ENCODE measurements at places on chromosomes 7 and 10.

DNA sequence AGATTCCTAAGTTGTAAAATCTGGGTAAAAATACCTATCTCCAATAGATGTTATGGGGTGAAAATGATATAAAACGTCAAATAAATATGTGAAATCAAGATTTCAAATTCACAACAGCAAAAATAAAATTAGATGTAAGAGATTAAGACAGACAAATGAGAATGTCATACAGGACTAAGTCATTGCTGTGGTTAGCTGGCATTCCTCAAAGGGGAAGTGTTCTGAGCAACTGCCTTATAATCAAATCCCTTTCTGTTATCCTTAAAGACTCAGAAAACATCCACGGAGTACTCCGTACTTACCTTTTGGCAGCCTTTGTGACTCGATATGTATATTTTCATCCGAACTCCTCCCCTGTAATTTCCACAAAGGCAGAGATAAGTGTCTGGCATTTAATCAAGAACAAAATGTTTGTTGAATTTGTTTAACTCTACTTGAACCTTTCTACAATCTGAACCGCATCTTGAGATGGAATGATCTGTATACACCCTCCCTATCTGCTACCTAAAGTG lies 559.6 kb downstream of the GATA3 start:
- no peak for DNase-seq

DNA sequence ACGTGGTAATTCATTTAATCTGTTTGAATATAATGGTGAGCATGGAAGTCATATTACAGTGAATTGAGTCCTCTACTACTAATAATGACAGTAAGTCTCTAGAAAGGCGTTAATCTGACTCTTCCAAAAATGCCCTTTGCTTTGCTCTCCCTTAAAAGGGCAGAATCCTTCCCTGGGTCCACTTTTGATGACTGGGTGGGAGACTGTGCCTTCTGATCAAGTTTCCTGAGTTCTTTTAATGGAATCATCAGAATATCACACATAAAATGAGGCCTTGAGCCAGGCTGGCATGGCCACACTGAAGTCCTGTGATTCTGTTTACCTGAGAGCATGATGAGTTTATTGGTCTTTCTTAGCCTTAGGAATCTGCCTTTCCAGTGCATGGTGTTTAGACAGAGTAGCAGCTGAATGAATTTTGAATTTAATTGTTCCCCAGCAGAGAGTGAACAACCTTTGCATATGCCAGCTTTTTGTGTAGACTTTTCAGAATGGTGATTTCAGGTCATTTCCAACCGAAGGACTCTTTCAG lies 33.3 kb downstream of the PAPSS2 start:
- no peak for DNase-seq

DNA sequence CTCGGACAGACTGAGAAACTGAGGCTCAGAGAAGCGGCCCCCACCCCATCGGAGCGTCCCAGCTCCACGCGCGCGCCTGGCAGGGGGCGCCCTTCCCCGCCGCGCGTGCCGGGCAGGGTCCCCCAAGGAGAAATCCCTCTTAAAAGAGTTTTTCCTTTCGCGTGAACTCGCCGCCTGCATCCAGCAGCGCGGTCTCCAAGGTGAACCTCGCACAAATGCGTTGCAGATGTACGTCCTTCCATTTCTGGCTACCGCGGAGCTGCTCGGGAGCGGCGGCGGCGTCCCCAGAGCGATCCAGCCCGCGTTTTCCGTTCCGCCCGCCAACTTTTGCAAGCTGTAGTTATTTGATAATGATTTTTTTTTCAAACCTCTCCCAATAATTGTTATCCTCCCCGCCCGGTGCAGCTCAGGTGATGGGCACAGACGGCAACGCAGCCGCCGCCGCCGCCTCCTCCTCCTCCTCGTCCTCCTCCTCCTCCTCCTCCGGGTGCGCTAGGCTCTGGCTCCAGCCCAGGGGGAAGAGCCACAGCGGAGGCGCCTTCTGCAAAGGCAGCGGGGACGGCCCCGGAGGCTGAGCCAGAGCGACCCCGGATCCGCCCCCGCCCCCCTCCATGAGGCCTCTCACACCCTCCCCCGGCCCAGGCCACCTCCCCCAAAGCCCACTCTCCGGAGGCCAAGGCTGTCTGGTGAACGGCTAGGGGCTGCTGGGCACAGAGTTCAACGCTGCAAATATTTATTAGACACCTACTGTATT lies 74.0 kb upstream of the CUX1 start:
- DNase-seq: peak; percentile 28

- DNase-seq: no peak
Measured at GRCh38 chr10:78905015-78905956, 163.5 kb upstream of the ZMIZ1 start.

GRCh38 chr10:63246356-63246755 lies 113.2 kb downstream of the NRBF2 start:
- no peak for DNase-seq

- no peak for DNase-seq
Measured at GRCh38 chr10:77673101-77673500, 35.5 kb upstream of the KCNMA1 start.

DNA sequence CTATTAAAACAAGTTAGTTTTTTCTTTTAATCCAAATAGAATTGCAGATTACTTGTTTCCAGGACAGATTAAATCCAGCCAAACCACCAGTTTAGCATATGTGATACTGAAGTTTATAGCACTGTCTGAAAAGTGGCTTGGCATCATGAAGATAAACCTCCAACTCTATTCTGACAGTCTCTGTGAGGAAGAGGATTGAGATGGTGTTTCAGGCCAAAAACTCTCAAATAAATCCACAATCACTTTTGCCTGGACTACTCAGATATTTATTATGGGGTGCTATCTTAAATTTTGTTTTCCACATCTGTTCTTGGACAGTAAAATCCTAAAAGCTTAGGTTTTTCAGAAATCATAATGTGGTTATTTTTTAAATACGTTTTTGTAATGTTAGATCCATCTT lies 161.7 kb upstream of the SEMA3C start:
- no peak for DNase-seq

DNA sequence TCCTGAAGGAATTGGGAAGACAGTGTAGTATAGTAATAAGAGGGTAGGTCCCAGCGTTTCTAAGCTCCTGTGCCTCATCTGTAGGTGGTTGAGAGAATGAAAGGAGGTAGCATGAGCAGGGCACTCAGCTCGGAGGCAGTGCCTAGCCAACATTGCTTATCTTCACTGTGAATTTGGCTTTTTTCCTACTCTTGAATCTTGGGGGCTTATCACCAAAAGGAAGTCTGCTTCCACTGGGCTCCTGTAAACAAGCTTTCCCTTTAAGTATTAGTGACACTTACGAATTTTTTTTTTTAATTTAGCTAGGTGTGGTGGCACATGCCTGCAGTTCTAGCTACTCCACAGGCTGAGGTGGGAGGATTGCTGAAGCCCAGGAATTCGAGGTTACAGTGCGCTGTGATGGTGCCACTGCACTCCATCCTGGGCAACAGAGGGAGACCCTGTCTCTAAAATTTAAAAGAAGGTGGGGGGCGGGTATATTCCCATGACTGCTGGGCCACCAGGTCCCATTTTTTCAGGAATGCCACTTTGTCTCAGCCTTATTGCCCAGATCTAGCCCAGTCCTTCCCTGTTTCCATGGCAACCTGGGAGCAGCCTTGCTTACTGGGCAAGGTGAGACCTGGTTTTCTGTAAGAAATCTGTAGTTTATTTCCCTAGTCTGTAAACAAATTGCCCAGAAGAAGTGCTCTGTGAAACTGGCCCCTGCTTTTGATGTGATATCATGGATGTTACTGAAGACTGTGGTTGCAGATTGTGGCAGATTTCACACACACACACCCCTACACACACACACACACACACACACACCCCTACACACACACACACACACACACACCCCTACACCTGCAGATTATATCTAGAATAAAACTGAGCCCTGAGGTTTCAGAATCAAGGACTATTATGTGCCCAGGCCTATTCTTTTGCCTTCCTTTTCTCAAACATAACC lies 19.4 kb downstream of the OGDH start:
- no peak for DNase-seq

GRCh38 chr7:92460109-92460508 lies 12.8 kb downstream of the GATAD1 start:
- no peak for DNase-seq

- DNase-seq: no peak
Measured at GRCh38 chr7:117856196-117856595, 17.0 kb downstream of the CTTNBP2 start.

DNA sequence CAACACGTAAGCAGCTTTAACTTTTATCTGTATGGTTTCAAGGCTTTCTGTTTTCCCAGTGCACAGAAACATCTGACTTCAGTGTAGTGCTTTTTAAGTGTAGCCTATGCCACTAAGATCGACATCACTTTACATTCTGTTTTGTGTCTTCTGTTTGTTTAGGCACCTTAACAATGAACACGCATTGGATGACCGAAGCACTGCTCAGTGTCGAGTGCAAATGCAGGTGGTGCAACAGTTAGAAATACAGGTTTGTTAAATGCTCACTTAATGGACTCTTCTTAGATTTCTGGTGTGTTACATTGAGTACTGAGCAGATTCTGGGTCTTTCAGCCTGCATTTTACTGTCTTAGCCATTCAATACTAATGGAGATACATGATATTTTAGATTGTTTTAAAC lies 237.4 kb downstream of the FOXP2 start:
- peak; percentile 33 for DNase-seq

- no peak for DNase-seq
Measured at GRCh38 chr7:129786825-129787563, 165.8 kb downstream of the UBE2H start.

DNA sequence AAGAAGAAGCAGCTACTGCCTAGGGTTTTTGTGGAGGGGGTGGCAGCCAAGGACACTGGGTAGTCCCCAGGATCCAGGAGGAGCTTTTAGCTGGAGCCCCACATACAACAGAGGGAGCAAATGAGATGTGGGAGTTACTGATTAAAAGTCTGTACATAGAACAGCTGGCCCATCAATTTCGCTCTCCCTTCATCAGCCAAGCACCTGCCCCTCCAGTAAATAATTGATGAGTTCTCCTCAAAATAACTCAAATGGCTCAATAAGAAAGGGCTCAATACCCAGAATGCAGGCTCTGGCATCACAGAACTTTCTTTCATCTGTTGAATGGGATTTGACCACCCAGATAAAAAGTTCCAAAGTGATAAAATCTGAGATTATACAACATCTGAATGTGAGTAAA lies 15.1 kb upstream of the WNT8B start:
- DNase-seq: no peak

- no peak for DNase-seq
Measured at GRCh38 chr7:140604760-140605159, 35.9 kb downstream of the DENND2A start.

DNA sequence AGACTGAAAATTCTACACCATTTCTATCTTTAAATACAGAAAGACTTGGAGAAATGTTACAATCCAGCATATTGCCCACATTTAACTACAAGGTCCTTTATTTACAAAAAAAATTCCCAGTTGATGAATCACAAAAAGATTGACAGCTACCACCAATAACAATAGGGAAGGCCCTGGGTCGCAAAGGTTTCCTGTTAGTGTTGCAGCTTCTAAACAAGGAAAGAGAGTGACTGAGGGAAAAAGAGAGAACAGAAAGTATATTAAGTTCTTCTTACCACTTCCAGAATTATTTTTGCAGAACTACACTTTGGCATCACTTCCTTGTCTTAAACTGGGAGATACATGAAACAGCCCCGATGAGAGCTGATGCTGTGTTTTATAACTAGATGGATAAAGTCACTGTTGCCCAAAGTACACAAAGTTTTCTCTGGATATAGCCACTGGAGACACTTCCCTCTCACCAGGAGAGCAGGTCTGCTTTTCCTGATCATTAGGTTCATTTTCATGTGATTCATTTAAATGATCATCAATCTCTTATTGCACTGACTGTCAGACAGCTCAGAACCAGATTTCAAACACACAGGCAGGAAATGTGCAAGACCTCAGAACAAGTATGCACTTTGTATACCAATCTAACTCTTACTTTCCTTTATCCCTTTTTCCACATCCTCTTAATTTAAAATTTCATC lies 57.0 kb downstream of the SHTN1 start:
- no peak for DNase-seq

DNA sequence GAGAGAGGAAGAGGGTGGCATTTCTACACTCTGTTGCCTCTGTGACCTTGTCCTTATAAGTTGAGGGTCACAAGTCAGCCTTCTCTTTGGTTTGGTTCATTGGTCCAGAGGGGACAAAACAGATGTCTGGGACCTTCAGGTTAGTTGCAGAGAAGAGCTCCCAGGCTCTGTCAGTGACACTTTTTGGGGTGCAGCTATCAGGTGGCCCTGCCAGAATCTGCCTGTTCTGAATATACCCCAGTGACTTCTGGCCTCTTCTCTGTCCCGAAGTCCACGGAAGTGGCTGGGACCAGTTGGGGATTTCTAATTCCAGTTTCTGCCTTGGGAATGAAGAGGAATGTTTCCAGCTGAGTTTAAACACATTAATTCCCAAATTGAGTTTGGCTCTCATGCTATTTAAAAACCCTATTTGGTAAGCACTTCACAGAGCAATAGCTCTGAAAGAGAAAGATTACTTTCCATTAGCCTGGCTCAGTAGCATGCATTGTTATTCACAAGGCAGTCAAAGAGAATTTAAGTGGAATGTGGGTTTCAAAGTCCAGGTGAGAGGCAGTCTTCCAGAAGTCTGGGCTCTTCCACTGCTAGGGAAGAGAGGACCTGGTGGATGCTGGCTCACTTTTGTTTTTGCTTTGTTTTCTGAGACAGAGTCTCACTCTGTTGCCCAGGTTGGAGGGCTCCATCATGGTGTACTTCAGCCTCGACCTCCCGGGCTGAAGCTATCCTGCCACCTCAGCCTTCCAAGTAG lies 237.8 kb upstream of the GALNT17 start:
- DNase-seq: no peak

DNA sequence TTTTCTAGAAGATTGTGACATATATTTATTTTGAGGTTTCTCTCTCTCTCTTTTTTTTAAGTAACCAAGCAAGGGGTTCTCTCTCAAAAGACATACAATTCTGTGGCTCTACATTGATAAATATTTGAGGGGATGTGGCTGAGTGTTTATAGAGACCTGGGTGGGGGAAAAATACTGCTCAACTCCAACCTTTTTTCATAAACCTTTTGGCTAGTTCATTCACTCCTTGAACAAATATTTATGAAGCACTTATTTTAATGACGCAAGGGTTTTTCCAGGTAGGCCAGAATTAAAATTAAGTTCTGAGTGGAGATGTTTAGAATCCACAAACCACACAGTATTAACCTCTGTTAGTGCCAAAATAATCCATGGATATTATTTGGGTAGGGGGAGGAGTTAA lies 100.2 kb downstream of the PTPRE start:
- DNase-seq: no peak

DNA sequence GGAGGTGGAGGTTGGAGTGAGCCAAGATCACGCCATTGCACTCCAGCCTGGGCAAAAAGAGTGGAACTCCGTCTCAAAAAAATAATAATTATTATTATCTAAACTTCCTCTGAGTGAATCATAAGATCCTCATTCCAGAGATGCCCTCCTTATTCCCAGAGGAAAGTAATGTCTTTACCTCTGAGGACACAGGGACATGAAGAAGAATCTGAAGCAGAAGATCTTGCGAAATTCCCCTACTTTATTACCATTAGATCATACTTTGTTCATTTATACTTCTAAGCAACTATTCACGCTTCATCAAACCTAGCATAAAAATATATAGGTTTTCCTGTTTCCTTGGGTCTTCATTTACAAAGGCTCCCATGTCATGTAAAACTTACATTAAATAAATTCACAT lies 143.1 kb downstream of the ETV1 start:
- no peak for DNase-seq

All from NCI-H1092 (cell line).